ENCODE measurements at places on chromosomes 11 and 22.

GRCh38 chr22:48389916-48390315 is 1437.8 kb downstream of the BRD1 start:
- no peak for DNase-seq

- DNase-seq = no peak
Measured at GRCh38 chr11:58730507-58731089, 1.1 kb downstream of the GLYAT start.

DNA sequence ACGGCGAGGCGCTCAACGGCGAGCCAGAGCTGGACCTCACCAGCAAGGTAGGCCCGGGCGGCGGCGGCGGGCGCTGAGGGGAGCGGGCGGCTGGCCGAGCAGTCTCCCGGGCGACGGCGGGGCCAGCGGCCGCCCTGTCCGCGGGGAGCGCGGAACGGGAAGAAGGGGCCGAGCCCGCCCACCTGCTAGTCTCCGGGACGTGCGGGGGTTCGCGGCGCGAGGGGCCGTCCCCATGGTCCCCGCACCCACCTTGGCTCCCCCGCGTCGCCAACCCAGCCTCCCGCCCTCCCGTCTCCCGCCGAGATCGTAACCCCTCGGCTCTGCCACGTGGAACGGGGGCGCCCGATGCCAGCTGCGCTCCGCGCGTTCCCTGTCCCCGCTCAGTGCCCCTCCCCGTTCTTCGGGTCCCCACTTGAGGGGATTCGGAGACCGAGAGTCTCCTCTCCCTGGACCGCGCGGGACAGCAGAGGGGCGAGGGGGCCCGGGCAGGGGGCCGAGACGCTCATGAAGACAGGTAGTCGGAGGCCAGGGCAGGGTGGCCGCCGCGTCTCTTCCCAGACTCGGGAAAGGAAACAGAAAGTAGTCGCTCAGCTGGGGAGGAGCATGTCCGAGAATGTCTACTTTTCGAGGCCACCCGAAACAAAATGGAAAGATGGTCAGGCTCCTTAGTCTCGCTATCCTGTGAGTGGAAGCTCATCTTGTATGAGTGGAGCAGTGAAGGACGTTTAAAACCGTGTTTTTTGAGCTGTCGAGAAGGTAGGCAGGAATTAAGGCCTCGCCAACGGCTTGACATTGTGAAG is 557 bp downstream of the GTPBP1 start:
- peak; percentile 48 for DNase-seq

DNA sequence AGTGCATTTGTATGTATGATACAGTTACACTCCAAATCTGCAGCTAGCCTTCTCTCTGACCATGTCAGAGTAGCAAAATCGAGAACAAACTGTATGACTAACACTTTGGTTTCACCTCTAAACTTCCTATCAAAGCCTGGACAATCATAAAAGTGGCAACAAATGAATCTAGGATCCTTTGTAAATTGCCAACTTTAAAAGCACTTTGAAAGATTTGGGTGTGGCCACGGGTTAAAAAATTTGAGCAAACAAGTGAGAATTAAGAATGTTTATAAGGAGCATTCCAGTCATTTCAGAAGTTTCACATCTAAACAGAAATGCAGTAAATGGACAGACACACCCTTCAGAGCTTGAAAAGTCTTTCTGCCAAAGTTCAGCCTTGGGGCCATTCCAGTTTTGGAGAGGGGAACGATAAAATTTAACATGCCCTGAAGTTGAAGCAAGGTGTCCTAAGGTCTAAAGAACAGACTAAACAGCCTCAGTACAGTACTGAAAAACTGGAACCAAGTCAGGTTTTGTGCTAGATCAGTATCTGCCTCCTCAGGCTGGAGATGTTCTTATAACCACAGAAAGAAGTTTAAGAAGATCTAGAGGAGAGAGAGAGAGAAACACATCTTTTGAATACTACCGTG is 181.9 kb upstream of the BDNF start:
- no peak for DNase-seq

- DNase-seq = no peak
Measured at GRCh38 chr11:3747704-3748103, 49.6 kb downstream of the NUP98 start.

GRCh38 chr11:58980159-58980843 is 41.0 kb downstream of the GLYATL1 start:
- no peak for DNase-seq

DNA sequence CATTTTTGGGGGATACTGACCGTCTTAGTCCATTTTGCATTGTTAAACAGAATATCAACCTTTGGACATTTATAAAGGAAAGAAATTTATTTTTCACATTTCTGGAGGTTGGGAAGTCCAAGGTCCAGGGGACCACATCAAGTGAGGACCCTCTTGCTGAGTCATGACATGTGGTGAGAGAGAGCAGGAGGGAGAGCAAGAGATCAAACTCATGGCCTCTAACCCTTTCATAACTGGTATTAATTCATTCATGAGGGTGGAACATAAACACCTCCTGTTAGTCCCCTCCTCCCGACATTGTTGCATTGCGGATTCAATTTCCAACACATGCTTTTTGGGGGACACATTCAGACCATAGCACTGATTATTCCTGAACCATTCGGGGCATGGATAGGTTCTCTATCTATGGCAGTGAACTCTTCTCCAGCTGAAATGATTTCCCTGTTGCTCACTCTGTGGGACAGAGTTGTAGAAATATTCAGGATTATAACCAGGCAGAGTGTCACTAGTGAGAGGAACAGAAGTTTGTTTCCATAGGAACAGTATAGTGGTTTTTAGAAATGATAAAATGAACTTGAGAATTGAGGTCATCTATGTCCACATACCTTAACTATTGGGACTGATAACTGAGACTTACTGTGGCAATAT is 88.2 kb upstream of the OR9Q1 start:
- no peak for DNase-seq

DNA sequence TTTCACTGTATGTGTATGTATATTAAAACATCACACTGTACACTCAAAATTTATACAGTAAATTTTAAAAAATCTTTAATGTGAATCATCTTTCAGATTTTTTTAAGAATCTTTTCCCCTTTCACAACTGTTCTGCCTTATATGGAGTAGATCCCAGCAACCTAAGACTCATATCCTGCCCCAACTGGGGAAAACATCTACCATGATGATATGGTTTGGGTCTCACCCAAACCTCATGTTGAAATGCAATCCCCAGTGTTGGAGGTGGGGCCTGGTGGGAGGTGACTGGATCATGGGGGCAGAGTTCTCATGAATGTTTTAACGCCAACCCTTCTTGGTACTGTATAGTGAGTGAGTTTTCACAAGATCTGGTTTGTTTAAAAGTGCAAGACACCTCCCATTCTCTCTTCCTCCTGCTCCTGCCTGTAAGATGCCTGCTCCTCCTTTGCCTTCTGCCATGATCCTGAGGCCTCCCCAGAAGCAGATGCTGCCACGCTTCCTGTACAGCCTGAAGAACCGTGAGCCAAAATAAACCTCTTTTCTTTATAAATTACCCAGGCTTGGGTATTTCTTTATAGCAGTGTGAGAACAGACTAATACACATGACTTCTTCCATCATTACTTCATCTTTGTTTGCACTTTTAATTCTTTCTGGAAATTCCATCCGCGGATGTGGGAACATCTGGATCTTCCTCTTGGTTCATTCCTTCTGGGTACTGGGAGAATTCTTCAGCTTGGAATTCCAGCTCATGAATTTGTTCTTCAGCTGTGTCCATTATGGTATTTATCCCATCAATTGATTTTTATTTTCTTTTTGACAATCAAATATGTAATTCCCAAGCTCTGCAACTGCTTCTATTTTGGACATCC is 36.9 kb downstream of the LINC01488 start:
- DNase-seq = no peak

DNA sequence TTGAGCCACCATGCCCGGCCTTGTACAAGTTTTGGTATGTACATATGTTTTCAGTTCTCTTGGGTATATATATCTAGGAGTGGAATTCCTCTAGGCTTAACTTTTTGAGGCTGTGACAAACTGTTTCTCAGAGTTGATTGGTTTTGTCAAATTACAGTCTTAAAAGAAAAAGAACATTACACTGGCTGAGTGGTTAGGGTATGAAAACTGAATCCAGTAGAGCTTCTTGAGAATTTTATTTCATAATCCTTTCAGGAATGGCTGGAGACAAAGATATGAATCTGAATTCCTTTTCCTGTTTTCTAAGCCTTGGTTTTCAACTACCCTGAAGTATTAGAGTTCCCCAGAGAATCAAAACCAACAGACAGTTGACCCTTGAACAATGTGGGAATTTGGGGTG is 6.5 kb downstream of the METTL15 start:
- no peak for DNase-seq

DNA sequence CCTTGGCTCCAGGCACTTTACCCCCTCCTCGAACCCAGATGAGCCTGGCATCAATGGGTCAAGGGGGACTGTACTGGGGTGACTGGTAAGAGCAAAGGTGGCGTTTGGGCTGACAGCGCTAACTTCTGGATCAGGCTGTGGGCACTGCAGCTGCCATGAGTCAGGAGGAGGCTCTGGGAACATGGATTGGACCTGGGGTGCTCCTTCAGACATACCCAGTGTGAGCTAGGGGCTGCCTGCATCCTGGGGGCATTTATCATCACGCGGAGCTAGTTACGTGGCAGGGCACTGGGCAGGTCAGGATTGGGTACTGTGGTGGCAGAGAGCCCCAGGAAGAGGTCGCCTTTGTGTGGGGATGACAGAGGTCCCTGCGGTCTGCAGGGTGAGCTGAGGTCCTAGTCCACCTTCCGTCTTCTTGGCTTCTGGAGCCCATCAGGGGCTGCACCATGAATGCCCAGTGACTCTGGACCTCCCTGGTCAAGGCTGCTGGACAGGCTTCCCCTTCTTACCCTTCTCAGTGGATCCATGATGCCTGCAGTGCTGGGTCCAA is 13.1 kb downstream of the GRIK4 start:
- no peak for DNase-seq

DNA sequence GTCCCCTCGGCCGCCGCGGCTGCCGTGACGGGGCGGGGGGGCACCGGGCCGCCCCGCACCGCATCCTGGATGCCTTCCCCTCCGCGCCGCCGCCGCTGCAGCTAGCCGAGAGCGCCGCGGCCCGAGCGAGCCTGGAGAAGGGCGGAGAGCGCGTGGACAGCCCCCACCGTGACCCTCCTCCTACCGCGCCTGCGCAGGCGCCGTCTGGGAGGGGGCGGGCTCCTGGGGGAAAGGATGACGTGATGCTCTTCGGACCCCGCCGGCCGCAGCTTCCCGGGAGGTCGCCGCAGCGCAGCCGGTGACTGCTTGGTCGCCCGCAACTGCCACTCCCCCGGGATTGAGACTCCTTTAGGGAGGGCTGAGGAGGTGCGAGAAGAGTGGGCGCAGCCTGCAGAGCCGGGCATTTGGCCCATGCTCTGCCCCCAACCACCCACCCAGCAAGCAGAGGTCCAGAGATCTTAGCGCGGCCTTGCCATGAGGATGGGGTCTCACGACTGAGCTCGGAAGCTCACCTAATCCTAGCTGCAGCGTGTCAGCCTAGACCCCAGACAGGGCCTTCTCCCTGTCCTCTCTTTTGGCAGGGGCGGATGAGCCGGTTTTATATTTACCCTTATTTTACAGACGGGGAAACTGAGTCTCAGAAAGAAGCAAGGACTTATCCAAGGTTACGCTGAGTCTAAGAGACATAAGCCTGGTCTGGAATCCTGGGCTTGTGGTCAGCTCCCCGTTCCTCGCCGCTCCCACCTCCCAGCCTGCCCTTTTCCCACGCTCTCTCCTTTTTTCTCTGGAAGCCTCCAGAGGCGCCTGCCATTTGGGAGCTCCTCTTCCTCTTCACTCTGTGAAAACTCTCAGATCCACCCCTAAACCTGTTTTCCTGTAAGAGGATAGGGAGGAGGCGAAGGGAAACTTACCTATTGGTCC is at the start of gene DENND5A:
Gene DENND5A, minus strand, starts transcription at position 140 of the 921 bp plus-strand sequence. CDS start 281 bp downstream, outside the sequence.
- peak; percentile 58 for DNase-seq

GRCh38 chr22:28426346-28427132 is 253.1 kb downstream of the TTC28 start:
- DNase-seq = no peak

- DNase-seq = no peak
Measured at GRCh38 chr22:49869086-49869830, 15.6 kb downstream of the ZBED4 start.

GRCh38 chr11:72136684-72137262 is 1.2 kb downstream of the FOLR3 start:
- no peak for DNase-seq

GRCh38 chr22:30610299-30610698 is 3.3 kb downstream of the TCN2 start:
- DNase-seq = no peak

- DNase-seq = no peak
Measured at GRCh38 chr11:17154409-17155159, 53.2 kb downstream of the PIK3C2A start.

DNA sequence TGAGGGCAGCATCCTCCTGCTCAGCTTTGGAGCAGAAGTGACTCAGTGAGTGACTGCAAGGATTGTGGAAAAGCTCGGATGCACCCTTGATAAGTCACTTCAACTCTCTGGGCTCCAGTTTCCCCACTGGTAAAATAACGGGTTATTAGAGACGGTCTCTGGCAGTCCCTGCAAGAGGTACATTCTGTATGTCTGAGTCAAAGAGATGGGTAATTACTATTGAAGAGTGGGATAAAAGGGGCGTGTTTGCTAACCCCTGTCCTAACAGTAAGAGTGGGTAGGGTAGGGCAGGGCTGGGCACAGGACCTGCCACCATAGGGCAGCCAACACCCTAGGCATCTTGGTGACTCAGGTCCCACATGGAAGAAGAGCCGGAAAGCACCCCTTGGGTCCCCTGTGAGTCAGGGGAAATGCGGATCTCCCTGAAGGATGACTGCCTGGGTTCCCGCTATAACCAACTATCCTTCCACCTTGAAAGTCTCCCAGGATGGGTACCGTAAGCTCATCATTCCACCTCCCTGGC is 7.3 kb upstream of the AHNAK start:
- DNase-seq = no peak

DNA sequence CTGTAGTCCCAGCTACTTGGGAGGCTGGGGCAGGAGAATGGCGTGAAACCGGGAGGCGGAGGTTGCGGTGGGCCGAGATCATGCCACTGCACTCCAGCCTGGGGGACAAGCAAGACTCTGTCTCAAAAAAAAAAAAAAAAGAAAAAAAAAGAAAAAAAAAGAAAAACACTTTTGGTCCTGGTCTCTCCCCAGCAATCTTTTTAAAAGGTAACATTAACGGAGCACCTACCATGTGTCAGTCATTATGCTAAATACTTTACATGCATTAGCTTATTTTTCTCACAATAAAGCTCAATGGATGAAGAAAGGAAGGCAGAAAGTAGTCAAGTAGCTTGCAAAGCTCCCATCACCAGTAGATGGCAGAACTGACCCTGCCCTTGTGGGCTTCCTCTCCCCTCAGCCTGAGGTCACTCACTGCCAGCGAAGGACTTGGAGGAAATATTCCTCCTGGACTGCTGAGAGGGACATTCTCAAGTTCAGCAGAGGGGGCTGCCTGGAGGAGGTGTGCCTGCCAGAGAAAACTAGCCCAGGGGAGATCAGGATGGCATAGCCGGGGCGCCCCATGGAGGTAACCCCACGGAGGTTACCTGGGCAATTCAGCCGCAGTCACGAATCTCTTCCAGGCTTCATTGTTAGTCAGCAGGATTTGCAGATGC is 15.5 kb downstream of the APOL3 start:
- DNase-seq = no peak

GRCh38 chr22:28019360-28019759 is 100.3 kb upstream of the PITPNB start:
- no peak for DNase-seq

Data from activated naive CD4-positive, alpha-beta T cell treated with anti-CD3 and anti-CD28 coated beads, Interleukin-2, amount 50 U/mL, for 16 hours (primary cell).